Activated naive CD4-positive, alpha-beta T cell (primary cell): ENCODE measurements at places on chromosomes 11 and 22.

DNA sequence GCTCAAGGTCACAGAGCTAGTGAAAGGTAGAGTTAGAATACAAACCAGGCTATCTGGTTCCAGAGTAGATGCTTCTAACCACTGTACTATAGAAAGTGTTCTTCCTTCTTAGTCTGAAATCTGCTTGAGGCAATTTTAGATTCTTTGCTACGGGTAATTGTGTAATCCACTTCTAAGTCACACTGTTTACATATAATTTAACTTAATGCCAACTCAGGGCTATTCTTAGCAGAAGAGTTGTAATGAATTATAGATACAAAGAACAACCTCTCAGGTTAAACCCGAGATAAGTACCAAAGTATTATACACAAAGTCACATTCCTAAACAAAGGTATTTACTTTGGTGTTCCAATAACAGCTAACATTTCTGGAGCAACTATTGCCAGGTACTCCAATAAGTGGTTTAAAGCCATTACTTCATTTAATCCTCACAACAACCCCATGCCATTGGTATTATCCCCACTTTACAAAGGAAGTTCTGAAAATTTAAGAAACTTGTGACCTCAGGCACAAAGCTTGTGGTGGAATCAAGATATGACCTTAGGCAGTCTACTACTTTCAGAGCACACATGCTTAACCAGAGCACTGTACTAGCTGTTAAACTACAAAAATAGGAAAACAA is 31.1 kb upstream of the DDI1 start:
- DNase-seq = no peak

DNA sequence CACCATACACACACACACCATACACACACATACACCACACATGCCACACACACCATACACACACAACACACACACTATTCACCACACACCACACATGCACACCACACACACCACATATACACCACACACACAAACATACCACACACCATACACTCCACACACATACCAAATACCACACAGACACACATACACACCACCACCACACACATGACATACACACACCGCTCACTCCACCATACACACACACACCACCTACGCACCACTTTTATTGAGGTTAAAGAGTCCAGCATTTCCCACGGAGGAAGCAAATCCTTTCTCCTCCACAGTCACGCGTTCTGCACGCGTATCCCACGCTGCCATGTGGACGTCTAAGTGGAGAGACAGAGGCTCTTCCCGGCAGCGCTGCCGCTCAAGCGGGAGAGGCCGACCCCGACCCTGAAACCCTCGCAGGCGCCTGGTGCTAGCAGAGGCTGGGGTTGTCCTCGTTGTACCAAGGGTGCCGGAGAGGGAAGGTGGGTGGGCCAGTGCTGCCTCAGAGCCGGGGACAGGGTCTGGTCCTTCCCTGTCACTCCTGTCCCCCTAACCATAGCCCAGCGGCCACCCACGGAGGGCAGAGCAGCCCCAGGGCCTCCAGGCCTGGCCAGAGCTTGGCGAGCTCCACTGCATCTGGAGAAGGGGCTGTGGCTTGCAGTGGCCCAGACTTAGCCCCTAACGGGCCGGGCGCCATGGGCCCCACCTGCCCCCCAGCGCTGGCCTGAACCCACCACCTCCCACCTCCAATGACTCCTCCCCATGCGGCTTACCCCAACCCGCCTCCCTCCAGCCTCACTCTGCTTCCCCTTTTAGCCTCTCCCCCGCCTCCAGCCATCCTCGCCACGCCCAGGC is 1495.0 kb downstream of the BRD1 start:
- no peak for DNase-seq

DNA sequence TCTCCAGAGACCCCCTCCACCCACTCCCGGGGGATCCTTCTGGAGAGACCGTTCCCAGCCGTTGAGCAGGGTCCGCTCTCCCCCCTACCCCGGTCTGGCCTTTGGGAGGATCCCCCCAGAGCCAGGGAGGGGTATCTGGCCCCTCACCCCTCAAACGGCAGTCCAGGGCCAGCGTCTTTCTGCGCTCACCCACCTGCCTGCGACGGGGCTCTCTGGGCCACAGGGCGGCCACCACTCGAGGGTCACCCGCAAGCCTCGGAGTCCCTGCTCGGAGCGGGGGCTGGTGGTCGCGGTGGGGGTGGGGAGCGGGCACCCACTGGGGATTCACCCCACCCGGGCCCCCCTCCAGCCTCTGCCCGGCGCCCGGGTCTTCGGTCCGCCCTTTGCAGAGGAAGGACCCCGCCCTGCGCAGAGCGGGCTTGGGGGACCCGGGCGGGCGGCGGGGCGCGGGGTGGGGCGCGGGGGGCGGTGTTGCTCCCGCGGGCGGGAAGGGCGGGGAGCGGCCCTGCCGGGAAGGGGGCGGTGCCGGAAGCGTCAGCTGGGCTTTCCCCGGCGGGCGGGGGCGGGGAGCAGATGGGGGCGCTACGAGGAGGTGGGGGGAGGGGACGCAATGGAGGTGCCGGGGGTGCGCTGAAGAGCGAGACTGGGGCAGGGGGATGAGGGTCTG is 16.6 kb downstream of the CRELD2 start:
- peak; percentile 43 for DNase-seq

- no peak for DNase-seq
These were observed 39.3 kb upstream of the BSX start for GRCh38 chr11:123020968-123021367.

DNA sequence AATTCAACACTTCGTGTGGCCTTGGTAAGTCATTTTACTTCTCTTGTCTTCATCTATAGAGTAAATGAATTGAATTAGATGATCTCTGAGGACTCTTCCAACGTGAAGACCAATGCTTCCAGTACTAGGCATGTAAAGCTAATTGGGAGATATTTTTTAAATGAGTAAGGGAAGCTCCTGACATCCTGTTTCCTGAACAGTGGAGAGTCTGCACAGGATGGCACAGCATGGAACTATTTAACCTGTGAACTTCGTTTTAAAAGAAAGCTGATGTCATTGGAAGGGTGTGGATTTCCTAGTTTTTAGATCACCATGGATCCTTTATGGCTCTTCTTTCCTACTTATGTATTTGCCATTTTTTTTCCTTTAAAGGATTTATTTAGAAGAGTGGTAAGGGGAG is 48.4 kb upstream of the HSD17B12 start:
- no peak for DNase-seq

DNA sequence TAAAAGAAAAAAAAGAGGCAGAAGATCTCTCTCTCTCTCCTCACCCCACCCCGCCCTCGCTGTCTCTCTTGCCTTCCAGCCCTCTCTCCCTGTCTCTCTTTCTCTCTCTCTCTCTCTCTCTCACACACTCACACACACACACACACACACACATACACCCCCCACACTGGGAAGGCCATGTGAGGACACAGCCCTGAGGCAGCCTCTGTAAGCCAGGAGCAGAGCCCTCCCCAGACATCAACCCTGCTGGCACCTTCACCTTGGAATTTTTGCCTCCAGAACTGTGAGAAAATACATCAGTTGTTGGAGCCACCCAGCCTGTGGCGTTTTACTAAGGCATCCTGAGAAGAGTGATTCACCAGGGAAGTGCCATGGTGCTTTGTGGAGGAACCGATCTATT is 14.7 kb downstream of the APOL3 start:
- no peak for DNase-seq

- DNase-seq = peak; percentile 96
These were observed at the start of gene POLD4 for GRCh38 chr11:67353317-67354074. POLD4 (minus strand) TSS chr11:67353546; CDS start chr11:67353399, 147 bp downstream.

DNA sequence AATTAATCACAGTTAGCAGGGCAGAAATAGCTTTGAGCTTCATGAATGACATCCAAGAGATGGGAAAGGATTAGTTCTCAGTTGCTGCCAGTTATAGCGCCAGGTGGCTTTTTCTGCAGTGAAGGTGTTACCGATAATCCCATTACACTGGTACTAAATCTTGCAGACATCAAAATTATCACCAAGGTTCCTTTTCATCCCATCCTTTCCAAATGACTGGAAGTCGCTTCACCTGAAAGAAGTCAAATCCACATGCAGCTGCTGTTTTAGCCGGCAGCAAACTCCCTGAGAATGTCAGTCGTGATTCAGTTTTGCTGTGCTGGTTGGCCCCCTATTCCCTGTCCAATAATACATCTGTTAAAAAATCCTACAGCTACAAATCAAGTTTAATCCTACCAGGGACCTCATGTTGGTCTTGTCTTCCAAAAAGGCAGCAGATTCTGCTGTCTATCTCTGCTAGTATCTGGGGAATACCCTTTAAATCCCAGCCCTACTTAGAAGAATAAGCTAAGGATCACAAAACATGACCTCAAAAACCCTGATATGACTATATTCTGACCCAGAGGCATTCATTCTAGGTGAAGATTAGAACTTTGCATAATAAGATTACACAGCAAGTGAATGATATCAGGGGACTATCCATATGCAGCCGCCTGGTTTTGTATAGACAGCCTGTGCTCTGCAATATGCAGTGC is 31.7 kb downstream of the IMMP1L start:
- DNase-seq = no peak
